Hepatocyte (in vitro differentiated cells): ENCODE measurements at places on chromosomes 1 and 21. TPM values are rescaled to one million over a fixed set of nuclear protein-coding genes. Genes with fewer than 3 reads are reported as not detected.
A peak's percentile ranks its signal among the peaks of the same experiment; 100 is the strongest.

DNA sequence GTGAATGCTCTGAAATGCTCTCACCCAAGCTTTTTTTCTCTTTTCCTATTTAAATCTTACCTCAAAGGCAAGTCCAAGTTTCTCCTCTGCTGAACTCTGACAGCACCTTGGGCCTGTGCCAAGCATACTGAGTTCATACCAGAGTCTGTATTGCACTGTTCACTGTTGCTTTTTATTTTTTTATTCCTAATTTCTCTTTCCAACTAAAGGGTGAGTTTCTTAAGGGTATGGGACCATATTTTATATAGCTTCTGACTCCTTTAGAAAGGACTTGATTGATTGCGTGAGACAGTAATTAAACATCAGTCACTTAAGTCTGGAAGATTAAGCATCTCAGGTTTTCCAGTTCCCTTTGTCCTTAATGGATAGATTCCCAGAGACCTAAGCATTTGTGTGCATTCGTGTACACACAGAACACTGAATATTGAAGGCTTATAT, 69.9 kb downstream of the CACHD1 start:
- no peaks in the 10 kb centered on the region for H3K27me3 ChIP-seq
- peak overlapping the region; percentile 87 for H3K27ac ChIP-seq
- H3K4me1 ChIP-seq, result peaks cover 46% of the 10 kb centered on the region
- H3K4me3 ChIP-seq, result no peak overlapping the region
- H3K36me3 ChIP-seq, result no peaks in the 10 kb centered on the region

GRCh38 chr1:208309771-208310170, 65.6 kb upstream of the PLXNA2 start:
- no peak overlapping the region for H3K4me3 ChIP-seq
- H3K27me3 ChIP-seq, result no peaks in the 10 kb centered on the region
- no peaks in the 10 kb centered on the region for H3K4me1 ChIP-seq

DNA sequence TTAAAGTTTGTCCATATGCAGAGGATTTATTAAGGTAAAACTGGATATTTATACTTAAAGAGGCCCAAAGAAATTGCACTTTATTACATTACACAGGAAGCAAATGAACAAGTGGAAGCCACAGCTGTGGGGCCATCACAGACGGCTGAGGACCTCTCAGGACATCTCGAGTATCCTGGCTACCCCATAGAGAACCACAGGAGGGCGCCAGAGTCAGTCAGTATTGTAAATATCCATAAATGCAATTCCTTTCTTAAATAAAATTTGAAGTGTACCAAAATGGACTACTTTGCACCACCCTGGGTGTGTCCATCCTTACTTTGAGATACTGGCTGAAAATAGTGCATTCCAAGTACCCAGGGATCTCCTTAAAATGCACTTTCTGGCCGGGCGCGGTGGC, 257.2 kb downstream of the MRPL39 start:
- H3K4me3 ChIP-seq, result no peak overlapping the region
- no peaks in the 10 kb centered on the region for H3K27me3 ChIP-seq
- H3K36me3 ChIP-seq, result no peaks in the 10 kb centered on the region
- H3K4me1 ChIP-seq, result no peaks in the 10 kb centered on the region
- peak; percentile 12 for DNase-seq
- H3K27ac ChIP-seq, result no peak overlapping the region

- H3K27me3 ChIP-seq, result peaks cover 6% of the 10 kb centered on the region
- peaks cover 22% of the 10 kb centered on the region for H3K4me1 ChIP-seq
- H3K27ac ChIP-seq, result no peak overlapping the region
- H3K4me3 ChIP-seq, result no peak overlapping the region
These were observed 3.3 kb upstream of the SLC45A1 start for GRCh38 chr1:8314346-8315280.

DNA sequence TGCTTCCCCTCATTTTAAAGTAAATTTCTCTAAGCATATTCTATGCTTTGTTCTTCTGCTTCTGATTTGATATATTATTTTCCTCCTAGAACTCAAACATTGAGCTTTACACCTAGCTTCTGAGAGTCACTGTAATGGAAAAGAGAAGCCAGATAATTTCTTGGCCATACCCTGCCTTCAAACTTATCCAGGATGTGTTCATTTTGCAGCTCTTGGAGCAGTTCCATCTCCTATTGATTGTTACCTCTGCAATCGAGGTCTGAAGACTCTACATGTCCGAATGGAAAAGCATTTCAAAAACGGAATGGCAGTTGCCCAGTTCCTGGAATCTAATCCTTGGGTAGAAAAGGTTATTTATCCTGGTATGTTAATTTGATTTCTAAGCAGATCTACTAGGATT, 20.8 kb downstream of the CTH start:
- no peaks in the 10 kb centered on the region for H3K36me3 ChIP-seq
- H3K4me1 ChIP-seq, result no peaks in the 10 kb centered on the region
- H3K27me3 ChIP-seq, result no peaks in the 10 kb centered on the region
- H3K27ac ChIP-seq, result no peak overlapping the region
- DNase-seq, result no peak
- no peak overlapping the region for H3K4me3 ChIP-seq

GRCh38 chr1:225877580-225877979, 4.6 kb downstream of the TMEM63A start:
- no peaks in the 10 kb centered on the region for H3K27me3 ChIP-seq
- peak overlapping the region; percentile 98 for H3K27ac ChIP-seq
- peak; percentile 60 for DNase-seq

Gene SPATA46
- total RNA-seq, result not detected in 2 replicates

Gene PEAR1
- total RNA-seq, result 5.3 and 6.1 TPM in 2 replicates
